CD4-positive, alpha-beta T cell treated with Interleukin-15 for 4 hours (primary cell): ENCODE measurements at places on chromosomes 5 and 9.

GRCh38 chr5:100706776-100707175 is 171.6 kb downstream of the FAM174A start:
- DNase-seq: no peak

GRCh38 chr5:66981266-66982055 is 215.1 kb downstream of the CD180 start:
- no peak for DNase-seq

GRCh38 chr5:12896086-12896485 is 991.8 kb upstream of the CTNND2 start:
- no peak for DNase-seq

DNA sequence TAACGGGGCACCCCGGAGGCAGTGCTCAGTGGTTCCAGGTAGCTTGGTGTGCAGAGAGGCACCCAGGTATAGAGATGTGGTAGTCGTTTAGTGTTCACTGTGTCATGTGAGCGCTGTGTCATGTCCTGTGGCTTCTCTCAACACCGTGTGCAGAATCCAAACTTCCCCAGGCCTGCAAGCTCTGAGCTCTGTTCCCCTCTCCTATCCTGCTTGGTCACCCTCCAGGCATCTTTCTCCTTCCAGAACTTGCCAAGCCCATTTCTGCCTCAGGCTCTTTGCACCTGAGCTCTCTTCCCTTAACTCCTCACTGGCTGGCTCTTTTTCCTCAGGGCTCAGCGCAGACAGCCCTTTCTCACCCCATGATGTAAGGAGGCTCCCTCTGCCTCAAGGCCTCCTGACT is 64.8 kb downstream of the CARTPT start:
- no peak for DNase-seq

DNA sequence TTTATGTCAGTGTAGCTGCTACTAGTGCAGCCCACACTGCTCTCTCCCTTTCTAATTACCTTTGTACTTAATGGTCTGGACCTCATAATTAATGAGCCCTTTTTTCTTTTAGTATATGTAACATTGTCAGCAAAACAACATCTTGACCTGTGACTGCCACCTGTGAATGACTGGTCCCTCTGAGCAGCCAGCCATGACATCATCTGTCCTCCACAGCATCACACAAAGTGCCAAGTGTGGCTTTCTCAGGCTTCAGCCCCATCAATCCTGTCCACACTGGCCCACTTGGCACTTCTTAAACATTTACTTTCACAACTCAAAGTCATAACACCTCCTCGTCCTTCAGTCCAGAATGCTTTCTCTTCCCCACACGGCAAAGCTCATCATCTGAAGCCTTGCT is 104.7 kb downstream of the GPR21 start:
- no peak for DNase-seq

DNA sequence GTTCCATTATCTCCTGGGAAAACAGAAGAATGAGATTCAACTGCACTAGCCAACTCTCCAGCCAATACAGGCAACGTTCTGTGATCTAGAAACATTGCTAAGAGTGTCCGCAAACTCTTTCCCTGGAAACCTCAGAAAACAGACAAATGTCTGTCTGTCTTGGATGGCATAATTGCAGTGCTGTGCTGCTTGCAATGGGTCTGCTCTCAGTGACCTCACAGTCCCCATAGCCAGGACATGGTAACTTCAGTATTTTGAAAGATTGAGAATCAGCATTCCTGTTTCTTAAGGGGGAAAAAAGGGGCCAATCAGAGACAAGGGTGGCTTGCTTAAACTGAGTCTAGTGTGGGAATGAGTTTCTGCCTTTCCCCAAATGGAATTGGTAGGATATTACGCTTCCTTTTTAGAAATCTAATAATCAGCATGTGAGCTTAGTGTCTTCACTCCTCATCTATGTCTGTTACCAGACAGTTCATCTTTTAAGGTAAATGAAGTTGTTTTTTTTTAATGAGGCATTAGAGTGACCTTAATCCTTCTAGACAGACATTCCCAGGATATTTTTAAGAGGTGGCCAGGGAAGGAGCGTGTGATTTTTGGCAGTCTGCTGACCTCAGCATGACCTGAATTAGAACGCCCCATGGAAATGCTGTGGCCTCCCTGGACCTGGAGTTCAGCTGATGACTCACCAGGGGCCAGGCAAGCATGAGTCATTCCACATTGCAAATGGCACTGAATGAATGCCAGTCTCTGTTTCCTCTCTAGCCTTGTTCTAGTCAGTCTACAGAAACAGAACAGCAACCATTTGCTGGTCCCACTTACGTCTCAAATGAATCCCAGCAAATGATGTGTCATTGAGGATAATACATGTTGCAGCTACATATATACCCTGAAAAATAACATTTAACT is 210.2 kb upstream of the ACTBL2 start:
- no peak for DNase-seq

DNA sequence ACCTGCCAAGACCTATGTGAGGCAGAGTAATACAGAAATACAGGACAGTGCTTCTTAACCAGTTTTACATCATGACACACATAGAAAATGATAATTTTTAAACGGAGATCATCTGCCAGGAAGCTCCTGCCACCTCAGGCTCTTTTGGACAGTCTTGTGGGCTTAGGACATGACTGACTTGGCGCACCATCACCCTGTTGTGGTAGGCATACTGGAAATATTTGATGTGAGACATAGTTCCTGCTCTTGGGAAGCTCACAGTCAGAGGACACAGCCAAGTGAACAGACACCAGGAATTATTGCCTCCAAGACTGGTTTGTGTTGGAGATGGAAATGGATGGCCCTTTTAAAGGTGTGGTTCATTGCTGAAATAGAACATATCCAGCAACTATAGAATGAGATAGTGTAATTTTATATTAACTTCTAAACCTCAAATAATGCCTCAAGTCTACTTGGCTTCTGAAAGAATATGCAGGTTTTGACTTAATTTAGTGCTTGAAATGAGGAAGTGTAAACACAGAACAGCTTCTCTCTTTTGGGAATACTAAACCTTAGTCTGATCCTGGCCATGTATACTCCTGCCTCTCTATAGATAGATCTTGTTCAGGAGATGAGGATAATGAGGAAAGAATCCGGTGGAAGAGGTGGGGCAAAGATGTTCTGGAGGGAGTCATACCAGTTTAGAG is 19.7 kb downstream of the CPEB4 start:
- DNase-seq: no peak

DNA sequence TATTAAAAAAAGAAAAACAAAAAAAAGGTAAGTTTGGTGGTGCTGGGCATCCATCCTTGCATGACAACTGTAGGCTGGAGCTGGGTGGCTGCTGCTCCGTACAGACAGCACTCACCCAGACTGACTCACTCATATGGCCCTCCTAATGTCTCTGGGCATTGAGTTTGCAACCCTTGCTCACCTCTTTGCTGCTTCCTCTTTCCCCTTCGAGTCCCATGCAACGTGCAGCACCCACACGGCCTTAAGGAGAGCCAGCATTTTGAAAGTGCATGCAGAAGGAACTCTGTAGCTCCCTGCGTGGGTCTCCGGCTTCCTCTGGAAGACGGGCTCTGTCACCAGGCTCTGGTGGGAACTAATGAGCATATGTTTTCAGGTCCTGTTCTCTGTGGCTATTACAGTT is 60.5 kb upstream of the ENTREP1 start:
- no peak for DNase-seq

- DNase-seq: no peak
Observed at GRCh38 chr5:107322936-107323335, 347.8 kb downstream of the EFNA5 start.

DNA sequence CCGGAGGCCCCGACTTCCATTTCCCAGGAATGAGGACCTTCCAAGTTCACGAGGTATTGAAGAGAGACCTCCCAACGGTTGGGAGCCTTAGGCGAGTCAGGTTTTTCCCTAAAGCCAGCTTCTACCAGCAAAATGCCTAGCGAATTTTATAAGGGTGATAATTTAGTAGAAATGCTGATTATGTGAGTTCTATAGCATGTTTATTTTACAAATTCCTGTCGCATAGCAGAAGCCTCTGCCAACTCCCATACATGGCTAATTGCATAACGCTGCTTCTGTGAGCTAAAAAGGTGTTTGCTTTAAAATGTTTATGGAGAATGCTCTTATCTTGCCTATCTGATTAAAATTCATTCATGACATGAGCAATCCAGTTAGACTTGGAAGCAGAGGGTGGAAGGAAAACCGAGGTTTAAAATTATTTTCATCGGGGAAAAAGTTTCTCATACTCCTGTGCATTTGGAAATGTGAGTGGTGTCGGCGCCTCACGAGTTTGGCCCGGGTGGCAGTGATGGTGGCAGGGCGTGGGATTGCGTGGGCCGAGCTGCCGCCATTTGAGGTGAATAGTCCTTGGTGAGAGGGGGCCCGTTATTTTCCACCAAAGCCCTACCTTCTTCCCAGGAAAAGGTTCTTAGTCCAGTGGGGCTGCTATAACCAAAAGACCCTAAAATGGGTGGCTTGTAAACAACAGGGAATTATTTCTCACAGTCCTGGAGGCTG is 104.4 kb upstream of the FCN2 start:
- DNase-seq: no peak

DNA sequence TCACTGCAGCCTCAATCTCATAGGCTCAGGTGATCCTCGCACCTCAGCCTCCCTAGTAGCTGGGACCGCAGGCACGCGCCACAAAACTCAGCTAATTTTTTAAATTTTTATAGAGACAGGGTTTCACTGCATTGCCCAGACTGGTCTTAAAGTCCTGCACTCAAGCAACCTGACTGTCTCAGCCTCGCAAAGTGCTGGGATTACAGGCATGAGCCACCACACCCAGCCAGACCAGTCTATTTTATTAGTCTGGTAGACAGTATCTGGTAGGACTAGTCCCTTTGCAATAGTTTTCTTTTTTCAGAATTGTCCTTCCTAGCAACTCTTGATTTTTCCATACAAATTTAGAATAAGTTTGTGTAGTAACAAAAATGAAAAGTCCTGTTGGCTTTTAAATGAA is 14.1 kb upstream of the GPR150 start:
- no peak for DNase-seq
